ENCODE measurements at places on chromosomes 2 and 18. TPM values are rescaled to one million over a fixed set of nuclear protein-coding genes. Genes with fewer than 3 reads are reported as not detected.

DNA sequence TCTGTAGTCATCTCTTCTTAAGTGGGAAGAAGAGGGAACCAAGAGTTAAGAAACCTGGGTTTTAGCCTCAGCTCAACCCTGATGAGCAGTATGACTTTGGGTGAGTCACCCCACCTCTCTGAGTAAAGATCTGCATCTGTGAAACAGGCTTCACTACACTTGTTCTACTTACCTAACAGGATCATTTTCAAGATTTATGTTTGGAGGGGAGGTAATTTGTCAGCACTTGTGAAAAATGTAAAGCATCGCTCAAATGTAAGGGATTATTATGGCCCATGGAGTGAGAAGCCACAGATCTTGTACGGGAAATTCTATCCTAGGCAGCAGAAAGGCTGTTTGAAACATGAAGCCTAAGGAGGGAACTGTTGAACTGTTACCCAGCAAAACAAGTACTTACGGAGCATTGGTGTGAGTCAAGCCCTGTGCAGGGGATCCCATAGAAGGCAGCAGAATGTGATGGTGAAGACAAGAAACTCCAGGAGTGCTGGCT, 160.6 kb downstream of the PRKCE start:
- DNase-seq, result no peak

DNA sequence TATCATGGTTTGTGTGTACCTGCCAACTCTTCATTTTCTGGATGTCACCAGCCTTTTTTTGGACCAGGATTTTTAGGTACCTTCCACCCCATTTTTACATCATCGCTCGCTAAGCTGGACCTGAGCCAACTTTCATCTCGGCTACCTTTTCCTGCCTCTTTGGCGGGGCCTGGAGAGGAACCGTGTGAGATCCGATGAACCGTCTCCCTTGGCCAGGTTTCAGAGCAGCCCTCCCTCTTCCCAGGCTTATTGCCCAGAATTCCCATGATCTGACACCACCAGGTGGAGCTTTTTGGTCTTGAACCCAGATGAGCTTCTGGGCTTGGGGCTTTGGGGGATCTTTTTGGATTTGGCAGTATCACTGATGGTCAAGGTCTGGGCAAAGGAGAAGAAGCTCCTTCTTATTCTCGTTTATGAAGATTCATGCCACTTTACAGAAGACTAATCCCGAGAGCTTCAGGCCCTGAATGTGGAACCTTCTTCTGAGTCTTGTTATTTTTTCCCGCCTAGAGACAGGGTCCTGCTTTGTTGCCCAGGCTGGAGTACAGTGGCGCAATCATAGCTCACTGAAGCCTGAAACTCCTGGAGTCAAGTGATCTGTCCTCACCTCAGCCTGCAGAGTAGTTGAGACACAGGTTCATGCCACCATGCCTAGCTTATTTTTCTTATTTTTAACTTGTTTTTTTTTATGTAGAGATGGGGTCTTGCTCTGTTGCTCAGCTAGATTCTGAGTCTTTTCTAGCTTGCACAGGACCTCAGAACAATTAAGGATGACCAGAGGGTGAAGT, 50.4 kb downstream of the GATA6 start:
- DNase-seq, result no peak

PER2 gene
- 17.4 TPM for total RNA-seq

DNA sequence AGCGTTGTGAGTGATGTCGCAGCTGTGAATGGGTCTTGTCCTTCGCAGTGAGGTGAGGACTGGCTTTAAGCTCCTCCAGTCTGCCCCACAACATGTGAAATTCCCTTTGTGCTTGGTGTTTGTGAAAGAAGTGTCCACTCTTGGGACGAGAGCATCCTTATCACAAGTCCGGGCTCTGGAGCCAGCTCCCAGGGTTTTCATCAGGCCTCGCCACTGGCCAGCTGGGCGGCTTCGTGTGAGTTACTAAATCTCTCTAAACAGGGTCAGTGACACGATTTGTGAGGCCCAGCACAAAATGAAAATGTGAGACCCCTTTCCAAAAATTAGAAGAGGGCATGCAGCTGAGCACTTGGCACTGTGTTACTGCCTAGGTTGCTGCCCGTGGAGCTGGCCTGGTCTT, 115.9 kb downstream of the VAPA start:
- no peak for DNase-seq

DTNA gene
- total RNA-seq, result 0.40 TPM

TXNDC2 gene
- not detected for total RNA-seq

KIF1A gene
- total RNA-seq, result 9.0 TPM

DNA sequence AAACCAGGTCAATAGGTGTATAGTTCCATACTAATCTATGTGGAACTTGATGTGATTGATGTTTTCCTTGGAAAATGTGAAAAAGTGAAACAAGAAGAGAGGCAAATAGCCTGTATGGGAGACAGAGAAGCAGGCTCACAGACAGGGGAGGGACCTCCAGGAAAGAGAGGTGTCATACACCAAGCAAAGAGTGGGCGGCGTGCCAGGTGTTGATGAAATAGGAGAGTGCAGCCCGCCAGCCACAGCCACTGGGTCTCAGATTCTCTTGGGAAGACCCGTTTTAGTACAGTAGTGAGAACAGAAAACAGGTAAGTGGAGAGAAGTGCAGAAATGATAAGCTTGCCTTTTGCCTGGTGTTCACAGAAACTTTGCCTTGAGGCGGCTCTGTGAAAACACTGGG, 301.9 kb downstream of the ZNF407 start:
- peak; percentile 24 for DNase-seq

DNA sequence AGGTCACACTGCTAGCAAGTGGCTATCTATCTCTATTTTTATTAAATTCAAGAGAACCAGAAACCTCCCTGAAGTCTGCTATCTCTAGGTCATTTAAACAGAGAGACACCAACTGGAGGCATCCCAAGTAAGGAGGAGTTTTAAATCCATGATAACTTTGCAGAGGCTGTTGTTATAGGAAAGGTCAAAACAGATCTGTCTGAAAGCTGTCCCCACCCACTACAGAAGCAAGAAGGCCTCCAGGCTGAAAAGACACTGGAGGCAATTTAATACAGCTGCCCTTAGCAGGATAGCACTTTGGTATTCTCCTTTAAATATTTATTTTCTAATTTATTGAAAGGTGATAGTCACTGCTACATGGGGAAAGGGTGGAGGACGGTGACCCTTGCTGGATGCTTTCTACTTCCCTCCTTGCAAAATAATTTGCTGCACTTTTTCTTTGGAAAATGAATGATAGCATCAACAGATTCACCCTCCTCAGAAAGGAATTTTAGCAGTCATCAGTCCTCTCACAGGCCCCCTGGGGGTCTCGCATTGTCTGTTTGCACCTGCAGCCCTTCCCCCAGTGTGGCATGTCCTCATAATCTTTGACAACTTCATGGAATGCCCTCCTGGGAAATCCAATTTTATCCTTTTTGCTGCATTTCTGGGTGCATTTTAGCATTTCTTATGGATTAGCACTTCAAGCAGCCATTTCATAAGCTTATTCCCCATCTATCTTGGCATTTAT, 429.5 kb upstream of the TNP1 start:
- DNase-seq, result no peak

GRCh38 chr2:66775730-66776422, 341.0 kb downstream of the MEIS1 start:
- no peak for DNase-seq

DNA sequence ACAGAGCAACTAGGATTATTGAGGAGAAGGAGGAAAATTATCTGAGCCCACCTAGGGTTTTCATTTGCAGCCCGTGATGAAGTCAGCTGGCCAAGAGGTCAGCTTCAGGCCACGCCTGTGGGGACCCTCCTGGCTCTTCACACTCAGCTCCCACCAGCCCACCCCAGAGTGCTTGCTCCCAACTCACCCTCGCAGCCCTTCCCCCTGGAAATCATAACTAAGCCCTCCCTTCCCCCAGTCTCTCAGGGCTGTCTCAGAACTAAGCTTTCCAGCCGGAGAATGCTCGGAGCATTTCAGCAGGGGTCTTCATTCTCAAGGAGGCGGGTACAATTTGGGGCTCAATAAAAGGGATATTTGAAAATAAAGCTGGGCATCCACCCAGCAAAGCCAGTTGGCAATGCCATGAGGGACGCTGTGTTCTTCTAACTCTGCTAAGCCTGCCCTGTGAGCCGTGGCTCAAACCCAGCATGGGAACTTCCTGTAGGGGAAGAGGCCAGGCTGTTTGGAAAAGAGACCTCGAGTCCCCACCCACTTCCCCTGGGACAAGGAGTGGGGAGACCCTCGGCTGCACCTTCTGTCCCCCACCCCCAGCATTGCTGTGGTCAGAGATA, 194.9 kb downstream of the CTIF start:
- DNase-seq, result no peak

DNA sequence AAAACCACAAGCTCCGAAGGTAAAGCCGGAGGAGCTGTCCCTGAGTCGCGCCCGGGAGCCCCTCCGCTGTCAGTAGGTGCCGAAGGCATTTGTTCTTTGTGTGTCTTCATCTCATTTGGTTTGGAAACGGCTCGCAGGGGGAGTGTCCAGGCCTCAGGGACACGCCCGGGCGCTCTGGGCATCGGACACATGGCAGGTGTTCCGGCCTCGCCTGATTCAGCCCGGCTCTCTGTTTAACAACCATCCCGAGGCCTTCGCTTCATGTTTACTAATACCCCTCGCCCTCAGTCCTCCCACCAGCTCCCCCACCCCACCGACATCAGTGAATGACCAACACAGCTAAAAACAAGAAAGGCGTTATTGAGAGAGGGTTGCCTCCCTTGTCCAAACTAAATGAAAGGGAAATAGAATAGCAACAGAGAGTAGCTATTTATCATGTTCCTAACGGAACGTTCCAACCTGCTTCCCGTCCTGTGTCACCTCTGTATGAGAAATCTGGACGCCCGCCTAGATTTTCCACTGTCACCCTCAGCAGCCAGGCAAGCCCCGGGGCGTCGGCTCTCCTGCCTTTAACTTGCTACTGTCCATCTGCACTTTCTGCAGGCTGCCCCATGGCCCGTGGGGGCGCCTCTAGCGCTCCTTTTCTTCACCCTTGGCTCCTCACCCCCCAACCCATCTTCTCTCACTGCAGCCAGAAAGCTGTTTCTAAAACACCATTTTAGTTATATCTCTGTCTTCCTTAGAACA, 73.9 kb downstream of the MYCN start:
- DNase-seq, result no peak

DNA sequence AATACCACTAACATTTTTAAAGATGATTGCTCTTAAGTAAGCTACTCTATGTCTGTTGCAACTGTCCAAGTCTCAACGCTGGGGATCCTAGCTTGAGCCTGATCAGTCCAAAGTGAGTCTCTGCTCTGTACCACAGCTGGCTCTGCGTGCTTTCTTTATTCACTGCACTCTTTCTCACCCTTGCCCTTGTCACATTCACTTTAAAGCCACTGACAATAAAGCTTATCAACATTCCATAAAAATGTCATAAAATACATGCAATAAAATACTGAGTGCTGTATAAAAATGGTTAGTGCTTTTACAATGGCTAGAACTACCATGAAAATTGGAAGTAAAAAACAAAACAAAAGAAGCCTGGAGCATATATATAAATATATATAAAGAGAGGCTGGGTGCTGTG, 45.5 kb upstream of the LRRTM4 start:
- DNase-seq, result no peak

DNA sequence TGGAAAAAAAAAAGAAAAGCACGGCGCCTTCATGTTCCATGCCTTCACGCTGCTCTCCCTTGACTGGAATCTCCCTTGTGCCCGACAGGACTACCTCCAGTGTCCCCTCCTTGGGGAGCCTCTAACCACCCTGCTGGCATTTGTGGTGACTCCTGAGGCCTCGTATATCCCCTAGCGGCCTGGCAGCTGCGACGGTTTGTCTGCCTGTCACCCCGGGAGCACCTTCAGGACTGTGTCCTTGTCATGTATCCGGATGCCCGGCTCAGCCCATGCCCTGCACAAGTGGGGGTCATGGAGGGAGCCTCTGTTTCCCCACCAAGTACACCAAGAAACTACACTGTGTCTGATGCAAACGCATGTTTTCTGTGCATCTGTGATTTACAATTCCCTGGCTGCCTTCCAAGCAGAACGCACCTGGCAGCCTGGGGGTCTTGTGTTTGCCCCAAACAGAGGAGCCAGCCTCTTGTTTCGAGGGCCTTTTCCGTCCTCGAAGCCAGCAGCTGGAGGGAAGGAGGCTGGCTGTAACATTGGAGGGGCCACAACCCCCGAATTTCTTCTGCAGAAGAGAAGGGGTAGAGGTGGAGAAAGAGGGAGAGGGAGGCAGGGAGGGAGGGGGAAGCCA, 18.9 kb downstream of the TWIST2 start:
- DNase-seq, result no peak

DNA sequence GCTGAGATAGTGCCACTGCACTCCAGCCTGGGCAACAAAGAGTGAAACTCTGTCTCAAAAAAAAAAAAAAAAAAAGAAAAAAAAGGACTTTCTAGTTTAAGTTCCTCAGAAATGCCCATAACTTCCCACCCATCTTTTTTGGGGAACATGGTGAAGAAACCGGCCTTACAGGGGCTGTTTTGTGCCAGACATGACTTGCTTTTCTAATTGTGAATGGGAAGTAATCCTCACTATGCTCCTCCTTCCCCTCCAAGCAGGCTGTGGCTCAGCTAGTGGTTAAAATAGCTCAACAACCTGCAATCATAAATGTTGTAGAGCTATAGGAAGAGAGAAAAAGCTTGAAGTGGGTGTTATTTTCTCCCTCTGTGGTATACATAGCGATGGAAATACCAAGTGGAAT, 34.1 kb upstream of the OLA1 start:
- DNase-seq, result no peak

GRCh38 chr2:214127571-214127970, 283.3 kb upstream of the VWC2L start:
- no peak for DNase-seq

DNA sequence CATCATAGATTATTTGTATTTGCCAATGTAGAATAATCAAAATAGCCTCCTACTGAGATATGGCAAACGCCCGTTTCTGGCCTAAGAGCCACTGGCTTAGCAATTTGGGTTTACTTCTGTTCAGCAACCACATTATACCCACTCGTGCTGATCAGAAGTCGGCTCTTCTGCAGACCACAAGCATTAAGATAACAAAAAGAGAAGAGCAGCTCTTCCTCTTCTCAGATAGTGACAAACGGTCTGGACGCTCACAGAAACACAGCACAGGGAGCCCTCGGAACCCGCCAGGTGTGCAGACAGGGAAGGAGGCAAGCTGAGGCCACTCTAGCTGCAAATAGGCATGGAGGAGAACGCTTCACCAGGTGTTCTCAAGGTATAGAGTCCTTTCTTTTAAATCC, 164.0 kb downstream of the HDAC4 start:
- DNase-seq, result no peak

TTN gene
- total RNA-seq, result 2.8 TPM

- no peak for DNase-seq
Measured at GRCh38 chr2:180523621-180524340, 456.6 kb upstream of the UBE2E3 start.

DNA sequence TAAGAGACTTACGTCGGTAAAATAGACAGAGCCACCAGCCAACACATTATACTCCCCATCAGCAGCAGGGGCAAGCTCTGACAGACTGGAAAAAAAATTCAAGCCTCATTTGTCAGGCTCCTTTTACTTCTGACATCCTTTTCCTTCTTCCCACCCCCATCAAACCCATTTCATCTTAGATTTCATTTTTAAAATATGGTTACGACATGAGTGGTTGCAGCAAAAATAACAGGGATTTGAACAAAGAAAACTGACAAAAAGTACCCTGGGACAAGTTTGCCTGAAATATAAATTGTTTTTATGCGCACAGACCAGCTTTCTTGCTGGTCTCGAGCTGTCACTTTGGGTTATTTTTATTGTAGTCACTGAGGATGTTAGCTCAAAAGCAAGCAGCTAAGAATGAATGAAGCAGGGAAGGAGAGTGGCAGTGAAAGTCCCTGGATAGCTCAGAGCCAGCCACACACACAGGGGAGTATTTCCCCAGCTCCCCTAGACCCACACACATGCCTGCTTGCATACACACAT, 30.7 kb upstream of the LINC00305 start:
- no peak for DNase-seq

- DNase-seq, result peak; percentile 21
Measured at GRCh38 chr18:26134107-26134506, 438 bp downstream of the PSMA8 start.

- peak; percentile 40 for DNase-seq
Measured at GRCh38 chr2:226839951-226840350, 4.1 kb downstream of the RHBDD1 start.

Data from activated CD8-positive, alpha-beta T cell treated with anti-CD3 and anti-CD28 coated beads for 36 hours (primary cell).